ENCODE measurements at places on chromosomes 6 and 20.

DNA sequence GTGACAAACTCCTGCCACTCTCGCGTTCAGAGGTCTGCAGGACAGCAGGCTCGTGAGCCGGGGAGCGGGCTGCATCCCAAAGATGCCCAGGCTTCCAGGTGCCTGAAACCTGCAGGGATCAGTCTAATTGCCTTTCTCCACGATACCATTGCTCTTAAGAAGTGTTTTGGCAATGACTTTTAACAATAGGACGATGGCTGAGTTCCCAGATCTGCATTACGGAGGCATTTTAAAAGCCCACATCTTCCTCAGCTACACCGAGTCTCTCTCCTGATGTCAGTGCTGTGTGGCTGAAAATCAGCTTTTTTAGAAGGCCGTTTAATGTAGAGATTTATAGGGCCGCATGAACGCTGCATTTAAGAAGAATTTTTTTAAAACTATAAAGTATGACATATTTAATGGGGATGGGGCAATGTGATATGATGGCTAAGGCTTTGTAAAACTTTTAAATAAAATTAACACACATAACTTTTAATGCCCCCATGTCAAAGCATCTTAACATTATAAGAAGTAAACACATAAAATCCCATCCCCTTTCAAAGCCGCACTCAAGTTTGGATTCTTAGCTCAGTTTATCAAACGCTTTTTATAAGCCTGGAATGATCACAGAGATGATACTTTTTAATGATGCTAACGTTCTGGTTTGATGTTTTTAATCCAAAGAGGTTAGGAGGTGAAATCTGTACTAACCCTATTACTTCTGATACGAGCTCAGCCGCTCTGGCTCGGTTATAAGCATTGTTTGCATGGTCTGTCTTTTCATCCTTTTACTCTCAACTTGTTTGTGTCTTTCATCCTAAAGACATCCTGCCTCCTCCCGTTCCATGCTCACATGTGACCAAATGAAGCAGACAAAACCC, 386.0 kb downstream of the SMOC2 start:
- no peak for DNase-seq

DNA sequence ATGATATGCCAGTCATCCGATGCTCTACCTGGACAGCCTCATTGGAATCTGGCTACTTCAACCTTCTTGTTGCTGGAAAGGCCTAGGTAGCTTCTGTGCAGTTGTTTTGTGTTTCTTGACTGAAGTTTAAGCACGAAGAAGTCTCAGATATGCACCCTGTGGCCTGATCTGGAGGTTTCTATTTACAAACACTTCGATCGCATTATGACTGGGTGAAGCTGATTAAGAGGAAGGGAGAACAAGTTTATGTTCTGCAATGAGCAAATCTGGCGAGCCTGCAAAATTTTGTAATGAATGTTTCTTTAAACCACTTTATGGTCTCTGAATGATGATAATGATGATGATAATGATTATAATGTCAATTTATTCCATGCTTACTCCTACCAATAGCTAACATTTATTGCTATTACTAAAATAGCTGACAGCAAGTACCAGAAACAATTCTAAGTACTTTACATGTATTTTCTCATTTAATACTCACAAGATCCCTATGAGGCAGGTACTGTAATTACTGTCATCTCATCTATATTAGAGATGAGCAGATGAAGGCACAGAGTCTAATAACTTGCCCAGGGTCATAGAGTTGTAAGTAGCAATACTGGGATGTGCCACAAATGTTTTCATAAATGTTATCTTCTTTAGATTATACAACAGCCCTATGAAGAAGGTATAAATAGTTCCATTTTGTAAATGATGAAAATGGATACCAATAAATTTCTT, 126.1 kb upstream of the UST start:
- DNase-seq, result no peak

GRCh38 chr6:163099621-163100171, 314.8 kb upstream of the QKI start:
- no peak for DNase-seq

DNA sequence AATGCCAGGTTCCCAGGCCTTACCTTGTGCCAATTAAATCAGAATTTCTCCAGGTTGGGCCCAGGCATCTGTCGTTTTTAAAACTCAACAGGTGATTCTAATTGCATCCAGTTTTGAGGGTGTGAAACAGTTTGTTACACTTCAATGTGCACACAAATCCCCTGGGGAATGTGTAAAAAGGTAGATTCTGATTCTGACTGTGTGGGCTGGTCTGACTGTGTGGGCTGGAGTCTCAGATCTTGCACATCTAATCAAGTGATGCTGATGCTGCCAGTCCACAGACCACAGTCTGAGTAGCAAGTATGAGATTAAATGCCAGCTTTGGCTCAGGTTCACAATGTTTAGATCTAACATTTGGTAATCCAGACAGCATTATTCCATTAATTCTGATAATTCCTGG, 12.5 kb upstream of the ETV7 start:
- DNase-seq, result no peak

GRCh38 chr6:158630938-158631616, 13.5 kb downstream of the DYNLT1 start:
- DNase-seq, result no peak

DNA sequence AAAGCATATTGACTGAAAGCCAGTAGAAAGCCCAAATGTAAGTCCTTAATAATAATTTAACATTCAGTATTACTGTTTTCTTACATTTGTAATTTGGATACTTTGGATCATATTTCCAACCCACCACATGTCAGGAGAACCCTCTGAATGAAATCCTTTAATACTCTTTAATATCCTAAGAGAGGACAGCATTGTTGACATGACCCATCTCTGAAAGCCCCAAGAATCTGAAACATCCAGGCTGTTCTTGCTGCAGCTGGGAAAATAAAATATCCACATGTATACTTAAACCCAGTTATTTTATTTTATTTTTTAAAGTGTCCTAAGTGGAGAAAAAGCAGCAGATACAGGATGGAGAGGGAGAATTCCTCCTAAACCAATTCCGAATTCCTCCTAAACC, 130.8 kb upstream of the RIPOR2 start:
- DNase-seq, result no peak

- no peak for DNase-seq
These were observed 62.1 kb downstream of the OTOR start for GRCh38 chr20:16810216-16810615.

DNA sequence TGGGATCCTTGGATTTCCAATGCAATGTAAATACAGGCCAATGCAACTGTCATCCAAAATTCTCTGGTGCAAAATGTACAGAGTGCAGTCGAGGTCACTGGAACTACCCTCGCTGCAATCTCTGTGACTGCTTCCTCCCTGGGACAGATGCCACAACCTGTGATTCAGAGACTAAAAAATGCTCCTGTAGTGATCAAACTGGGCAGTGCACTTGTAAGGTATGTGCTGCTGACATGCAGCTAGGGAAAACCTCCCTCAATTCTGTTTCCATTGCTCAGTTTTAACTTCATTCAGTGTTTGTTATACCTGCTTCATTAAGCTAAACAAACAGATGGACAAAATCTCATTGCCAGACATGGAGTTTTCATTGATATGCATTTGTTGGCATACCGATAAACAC, 397.1 kb downstream of the ARHGAP18 start:
- DNase-seq, result no peak

GRCh38 chr20:20894280-20894679, 181.8 kb upstream of the RALGAPA2 start:
- DNase-seq, result no peak

GRCh38 chr6:38713812-38714211, 1.3 kb upstream of the DNAH8 start:
- DNase-seq, result no peak

DNA sequence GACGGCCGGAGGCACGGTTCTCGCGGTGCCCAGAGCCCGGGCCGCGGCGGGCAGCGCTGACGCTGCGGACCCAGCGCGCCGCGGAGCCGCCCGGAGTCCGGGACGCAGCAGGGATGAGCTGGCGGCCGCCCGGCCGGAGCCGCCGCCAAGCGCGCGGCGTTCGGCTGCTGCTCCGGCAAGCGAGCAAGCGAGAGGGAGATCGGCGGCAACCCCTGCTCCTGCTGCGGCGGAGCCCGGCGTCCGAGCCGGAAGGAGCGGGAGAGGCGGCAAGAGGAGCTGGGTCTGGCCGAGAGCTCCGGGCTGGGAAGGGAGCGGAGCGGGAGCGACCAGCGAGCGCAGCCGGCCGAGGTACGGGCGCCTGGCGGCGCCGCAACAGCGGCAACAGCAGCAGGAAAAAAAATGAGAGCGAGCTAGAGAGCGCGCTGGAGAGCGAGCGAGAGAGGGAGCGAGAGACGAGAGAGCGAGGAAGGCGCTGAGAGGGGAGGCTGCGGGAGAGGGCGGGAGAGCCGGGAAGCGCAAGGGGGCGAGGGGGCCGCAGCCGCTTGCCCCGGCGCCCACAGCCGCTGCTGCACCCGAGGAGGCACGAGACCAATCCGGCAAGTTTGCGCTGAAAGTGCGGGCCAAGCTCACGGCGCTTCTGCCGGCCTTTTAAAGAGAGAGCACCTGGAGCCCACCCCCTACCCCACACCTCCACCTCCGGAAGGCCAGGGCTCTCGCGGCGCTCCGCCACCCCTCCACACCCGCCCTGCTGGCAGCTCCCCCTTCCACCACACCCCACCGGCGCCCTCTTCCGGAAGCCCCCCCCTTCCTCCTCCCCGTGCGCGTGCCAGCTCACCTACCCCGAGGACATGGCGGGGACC, 496 bp downstream of the GRM4 start:
- DNase-seq, result peak; percentile 31

GRCh38 chr6:130365166-130366106, at the start of gene TMEM200A:
TSS of gene TMEM200A (plus strand) at chr6:130366017. CDS start at chr6:130440423, 74,406 bp downstream.
- peak; percentile 42 for DNase-seq

DNA sequence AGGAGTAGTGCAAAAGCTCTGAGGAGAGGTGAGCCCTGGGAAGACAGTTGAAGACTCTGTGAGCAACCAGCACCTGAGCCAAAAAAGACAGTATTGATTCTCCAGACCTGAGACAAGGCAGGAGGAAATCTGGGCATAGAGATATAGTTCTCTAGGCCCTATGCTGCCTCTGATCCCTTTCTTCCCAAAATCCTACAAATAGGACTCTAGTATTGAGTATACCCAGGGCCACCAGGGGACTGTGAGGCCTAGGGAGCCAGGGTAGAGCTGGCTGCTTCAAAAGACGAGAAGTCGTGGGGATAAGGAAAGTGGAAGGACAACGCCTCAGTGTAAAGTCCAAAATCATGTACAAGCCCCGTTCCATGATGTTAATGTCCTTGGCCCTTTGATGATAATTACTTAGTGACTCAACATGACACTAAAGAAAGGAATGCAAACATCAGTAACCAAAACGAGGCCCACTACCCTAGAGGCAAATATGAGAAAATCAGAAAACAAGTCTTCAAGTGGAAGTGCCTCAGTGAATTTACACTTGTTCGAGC, 197.3 kb upstream of the PROKR2 start:
- DNase-seq, result no peak

- DNase-seq, result no peak
These were observed 233.5 kb downstream of the GMPR start for GRCh38 chr6:16471910-16472297.

DNA sequence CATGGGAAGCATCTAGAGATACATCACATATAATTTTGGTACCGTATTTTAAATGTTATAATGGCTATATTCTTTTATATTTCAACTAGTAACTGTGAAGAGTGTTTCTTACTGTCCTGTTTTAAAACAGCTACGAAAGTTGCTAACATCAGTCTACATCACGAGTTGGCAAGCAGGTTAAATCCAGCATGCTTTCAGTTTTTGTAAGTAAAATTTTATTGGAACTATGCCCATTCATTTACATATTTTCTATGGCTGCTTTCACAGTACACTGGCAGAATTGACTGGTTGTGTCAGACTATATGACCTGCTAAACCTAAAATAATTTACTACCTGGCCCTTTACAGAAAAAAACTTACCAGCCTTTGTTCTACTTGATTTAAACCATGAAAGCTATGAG, 478.1 kb downstream of the PHF3 start:
- no peak for DNase-seq

- no peak for DNase-seq
These were observed 1.0 kb downstream of the NSFL1C start for GRCh38 chr20:1465470-1466210.

- no peak for DNase-seq
These were observed 45.0 kb downstream of the SULF2 start for GRCh38 chr20:47740121-47740861.

- DNase-seq, result no peak
These were observed 3.5 kb upstream of the ADAM33 start for GRCh38 chr20:3685341-3685740.

DNA sequence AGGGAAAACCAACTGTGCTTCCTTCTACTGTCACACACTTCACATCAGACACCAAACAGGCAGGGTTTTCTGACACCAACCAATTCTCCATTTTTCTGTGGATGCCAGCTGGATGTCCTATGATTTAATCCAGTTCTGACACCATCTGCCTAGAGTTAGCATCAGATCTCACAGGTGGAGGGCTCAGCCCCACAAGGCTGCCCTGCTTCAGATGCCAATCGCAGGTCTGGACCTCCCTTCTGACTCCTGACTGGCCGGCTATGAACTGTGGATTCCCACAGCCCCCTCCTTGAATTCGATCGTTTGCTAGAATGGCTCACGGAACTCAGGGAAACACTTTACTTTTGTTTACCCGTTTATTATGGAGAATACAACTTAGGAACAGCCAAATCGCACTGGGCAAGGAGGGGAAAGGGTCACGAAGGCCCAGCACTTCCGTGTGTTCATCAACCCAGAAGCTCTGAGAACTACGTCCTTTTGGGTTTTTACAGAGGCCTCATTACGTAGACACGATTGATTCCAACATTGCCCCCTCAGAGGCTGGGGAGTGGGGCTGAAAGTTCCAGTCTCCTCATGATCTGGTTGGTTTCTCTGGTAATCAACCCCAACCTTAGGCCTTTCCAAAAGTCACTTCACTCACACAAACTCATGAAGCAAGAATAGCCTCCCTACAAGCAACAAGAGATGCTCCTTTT, 25.4 kb upstream of the MAS1 start:
- no peak for DNase-seq

GRCh38 chr20:46206025-46206424, 87.9 kb downstream of the CD40 start:
- DNase-seq, result no peak

GRCh38 chr6:137044366-137045221, at the start of gene IL20RA:
TSS of gene IL20RA (minus strand) at chr6:137044965. CDS start at chr6:137044728, 237 bp downstream.
- DNase-seq, result no peak

DNA sequence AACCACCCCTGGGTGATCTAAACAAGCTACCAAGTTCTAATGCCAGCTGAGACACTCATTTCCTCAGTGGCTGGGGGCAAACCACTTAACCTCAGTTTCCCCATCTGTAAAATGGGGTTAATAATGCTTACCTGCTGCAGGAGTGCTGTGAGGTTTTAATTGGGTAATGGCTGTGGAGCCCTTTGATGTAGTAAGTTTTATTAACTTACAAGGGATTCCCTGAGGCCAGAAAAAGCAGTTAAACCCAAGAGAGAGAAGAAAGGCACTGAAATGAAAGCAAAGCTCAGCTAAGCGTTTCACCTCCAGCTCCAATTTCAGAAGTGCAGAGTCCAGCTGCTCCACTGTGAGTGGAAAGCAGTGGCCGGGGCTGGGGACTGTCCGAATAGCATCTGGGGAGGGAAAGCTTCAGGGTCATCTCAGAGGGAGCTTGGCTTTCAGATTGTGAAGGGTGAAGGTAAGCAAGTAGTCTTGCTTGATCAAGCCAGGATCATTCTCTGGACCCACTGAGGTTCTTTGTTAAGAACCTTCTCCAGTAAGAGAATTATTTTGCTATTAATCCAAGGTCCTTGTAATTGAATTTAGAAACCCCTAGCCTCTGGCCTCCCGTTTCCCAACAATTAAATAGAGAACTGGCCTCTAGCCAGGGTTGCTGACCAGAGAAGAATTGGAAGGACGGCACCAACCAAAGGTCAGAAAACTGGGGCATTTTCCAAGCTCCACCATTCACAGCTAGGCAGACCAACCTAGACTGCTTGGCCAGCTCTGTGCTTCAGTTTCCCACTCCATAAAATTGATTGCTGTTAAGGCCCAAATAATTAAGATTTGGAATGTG, 20.9 kb upstream of the TCP11 start:
- no peak for DNase-seq

All from SK-N-DZ (cell line).